ENCODE measurements at places on chromosomes 7 and 10.

- DNase-seq = no peak
These were observed 16.1 kb downstream of the TARP start for GRCh38 chr7:38257350-38257677.

GRCh38 chr10:131882590-131883451, 18.0 kb upstream of the PPP2R2D start:
- no peak for DNase-seq

DNA sequence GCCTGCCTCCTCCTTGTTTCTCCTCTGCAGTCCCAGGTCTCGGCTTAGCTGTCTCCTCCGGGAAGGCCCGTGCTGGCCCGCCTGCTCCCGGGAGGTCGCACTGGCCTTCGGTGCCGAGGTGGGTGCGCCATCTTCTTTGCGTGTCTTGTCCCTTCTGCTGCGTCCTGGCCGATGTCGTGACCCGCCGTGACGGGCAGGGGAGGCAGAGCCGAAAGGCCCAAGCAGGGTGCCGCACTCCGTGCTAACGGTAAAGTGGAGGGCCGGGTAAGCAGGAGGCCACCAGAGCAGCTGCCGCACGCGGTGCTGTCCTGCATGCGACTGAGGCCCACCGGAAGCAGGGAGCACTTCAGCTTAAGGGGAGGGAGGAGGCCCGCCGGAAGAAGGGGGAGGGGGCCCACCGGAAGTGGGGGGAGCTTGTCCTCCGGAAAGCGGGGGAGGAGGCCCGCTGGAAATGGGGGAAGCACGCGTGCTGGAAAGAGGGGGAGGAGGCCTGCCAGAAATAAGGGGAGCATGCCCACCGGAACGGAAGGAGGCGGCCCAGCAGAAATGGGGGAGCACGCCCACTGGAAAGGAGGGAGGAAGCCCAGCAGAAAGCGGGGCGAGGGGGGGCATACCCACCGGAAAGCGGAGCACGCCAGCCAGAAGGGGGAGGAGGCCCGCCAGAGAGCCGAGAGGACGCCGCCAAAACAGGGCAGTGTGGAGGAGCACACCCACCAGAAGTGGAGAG, 71.4 kb downstream of the PROSER2 start:
- no peak for DNase-seq

DNA sequence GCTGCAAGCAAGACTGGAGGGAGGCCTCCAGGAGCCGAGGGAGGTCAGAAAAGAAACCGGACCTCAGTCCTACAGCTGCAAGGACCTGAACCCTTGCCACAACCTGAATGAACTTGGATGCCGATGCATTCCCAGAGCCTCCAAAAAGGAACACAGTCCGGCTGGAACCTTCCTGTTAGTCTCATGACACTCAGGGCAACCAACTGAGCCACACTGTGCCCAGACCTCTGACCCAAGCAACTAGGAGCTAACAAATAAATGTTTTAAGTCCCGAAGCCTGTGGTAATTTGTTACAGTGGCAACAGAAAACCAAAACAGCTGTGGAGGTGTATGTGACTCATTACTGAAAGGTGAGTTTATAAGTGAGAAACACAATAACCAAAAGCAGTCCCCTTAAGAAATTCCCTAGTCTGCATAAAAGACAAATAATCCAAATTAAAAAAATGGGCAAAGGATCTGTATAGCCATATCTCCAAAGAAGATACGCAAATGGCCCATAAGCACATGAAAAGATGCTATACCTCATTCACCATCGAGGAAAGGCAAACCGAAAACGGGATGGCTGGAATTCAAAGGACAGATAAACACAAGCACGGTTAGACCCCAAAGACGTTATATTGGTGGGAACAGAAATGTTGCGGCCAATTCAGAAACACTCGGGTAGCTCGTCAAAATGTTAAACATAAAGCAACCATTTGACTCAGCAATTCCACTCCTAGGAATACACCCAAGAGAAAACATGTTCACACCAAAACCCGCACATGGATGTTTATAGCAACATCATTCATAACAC, 24.8 kb downstream of the GNA12 start:
- DNase-seq = no peak

- DNase-seq = no peak
These were observed 44.4 kb upstream of the COMMD3 start for GRCh38 chr10:22271786-22272185.

DNA sequence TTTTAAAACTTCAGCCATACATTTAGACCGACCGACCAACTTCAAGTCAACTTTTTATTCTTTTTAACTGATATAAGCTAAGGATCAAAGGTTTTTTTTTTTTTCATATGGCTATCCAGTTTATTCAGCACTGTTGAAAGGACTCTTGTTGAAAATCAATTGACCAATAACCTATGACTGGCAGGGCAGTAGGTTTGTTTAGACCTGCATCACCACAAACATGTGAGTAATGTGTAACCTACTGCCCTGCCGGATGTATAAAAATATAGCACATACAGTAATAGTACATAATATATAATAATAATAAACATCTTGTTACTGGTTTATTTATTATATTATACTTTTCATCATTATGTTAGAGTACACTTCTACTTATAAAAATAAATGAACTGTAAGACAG, 434.6 kb upstream of the SEMA3A start:
- DNase-seq = no peak

GRCh38 chr10:114352653-114353298, 51.5 kb downstream of the AFAP1L2 start:
- DNase-seq = no peak

DNA sequence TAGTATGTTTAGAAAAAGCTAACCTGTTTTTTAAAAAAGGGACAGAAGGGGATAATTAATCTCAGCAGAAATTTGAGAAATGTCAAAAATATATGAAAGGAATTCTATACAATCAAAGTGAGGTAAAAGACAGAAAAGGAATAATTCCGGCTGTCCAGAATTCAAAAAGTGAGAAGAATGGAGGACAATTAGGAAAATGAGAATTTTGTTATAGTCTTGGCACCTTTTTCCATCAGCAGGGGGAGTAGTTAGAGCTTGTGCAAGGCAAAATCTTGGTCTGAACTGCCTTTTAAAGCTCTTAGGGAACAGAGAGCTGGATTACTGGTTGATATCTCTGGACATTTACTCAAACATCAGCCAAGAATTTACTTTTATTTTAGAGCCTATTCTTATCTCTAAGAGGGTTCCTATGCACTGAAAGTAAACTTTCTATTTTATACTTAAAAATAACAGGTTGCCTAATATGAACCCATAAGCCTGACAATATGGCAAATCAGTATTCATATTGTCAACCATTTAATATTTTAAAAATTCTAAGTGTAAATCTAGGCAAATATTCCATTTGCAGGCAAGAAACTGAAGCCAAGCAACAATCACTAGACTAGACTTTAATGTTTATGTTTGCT, 185.6 kb downstream of the ANK3 start:
- DNase-seq = peak; percentile 35

DNA sequence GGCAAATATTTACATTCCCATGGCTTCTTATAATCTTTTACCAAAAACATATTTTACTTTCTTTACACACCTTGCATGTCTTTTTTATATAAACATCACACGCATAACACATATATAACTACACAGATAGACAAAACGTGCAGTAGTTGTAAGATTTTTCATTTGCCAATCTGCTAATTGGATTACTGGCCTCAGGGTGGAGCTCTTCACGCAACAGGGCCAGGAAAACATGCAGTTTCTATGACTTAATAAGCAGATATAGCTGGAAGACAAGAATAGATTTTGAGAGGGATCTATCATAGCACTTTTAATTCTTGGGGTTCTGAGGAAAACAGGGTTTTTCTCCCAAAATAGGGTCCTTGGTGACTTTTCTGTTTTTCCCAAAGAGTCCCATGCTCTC, 12.7 kb downstream of the ACADSB start:
- no peak for DNase-seq

DNA sequence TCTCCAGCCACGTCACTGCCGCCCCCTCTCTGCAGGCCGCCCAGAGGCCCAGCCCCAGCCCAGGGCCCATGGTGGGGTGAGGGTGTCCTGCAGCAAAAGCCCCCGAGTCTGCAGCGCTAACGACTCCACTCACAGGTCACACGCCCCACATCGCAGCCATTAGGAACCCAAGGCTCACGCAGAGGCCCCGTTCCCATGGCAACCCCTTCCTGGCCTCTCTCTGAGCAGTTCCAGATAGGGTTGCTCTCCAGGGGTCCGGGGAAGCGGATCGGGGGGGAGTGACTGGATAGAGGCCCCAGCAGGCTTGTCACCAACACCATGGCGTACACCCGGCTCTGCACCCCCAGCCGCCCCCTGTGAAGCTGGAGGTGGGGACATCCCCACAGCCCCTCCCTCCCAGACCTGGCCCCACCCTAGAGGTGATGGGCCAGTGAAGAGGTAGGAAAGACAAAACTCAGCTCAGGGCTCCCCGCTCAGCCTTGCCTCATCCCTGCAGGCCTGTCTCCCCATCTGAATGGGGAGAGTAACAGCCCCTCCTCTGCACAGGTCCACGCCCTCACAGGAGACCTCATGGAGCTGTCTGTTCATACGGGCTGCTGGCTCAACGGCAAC, 41.2 kb downstream of the TNRC18 start:
- peak; percentile 70 for DNase-seq

DNA sequence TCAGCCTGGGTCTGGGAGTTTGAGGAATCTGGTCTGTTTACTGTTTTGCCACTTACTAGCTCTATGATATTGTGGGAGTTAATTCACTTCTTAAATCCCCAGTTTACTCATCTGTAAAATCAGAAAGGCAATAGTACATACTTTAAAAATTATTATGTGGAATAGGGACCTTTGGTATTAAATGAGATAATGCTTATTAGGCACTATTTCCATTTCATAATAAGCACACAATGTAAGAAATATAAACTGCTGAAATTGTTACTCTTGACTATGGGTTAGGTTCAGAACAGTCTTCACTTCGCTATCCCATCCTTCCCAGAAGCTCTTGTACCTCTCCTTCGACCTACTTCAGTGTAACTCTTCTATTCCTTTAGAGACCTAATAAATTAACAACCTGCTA, 47.2 kb downstream of the AGK start:
- DNase-seq = no peak

- peak; percentile 63 for DNase-seq
These were observed 58.2 kb downstream of the LANCL2 start for GRCh38 chr7:55423277-55423711.

DNA sequence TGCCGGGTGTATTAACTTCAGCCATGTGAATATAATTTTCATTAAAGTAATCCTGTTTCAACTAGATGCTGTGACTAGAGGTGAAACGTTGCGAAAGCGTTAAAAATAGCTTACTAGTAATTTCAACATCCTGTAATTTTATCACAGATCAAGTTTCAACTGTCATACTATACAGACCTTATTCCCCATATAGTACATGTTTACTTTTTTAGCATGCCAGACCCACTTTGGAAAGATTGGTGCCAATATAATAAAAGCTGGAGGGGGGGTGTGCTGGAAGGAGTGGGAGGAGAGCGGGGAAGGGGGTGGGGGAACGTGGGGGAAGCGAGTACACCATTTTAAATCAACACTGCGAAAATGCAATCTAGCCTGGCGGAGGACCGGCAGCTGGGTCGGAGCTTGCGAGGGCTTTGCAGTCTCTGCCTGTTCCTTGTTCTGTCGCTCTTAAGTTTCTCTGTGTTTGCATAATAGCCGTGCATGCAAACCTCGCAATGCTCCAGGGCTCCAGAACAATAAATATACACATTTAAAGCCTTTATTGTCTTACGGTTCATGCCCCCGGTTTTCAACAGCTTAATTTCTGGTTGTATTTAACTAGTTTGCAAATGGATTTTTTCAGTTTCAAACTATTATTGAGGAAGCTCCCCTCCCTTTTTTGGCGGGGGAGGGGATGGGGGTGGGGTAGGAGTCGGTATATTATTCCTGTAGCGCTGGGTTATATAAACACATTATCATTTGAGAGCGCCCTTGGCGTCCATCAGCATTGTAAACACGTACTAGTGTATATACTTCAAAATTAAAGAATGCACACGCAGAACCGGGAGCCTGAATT, 1.3 kb upstream of the ARID5B start:
- peak; percentile 85 for DNase-seq

DNA sequence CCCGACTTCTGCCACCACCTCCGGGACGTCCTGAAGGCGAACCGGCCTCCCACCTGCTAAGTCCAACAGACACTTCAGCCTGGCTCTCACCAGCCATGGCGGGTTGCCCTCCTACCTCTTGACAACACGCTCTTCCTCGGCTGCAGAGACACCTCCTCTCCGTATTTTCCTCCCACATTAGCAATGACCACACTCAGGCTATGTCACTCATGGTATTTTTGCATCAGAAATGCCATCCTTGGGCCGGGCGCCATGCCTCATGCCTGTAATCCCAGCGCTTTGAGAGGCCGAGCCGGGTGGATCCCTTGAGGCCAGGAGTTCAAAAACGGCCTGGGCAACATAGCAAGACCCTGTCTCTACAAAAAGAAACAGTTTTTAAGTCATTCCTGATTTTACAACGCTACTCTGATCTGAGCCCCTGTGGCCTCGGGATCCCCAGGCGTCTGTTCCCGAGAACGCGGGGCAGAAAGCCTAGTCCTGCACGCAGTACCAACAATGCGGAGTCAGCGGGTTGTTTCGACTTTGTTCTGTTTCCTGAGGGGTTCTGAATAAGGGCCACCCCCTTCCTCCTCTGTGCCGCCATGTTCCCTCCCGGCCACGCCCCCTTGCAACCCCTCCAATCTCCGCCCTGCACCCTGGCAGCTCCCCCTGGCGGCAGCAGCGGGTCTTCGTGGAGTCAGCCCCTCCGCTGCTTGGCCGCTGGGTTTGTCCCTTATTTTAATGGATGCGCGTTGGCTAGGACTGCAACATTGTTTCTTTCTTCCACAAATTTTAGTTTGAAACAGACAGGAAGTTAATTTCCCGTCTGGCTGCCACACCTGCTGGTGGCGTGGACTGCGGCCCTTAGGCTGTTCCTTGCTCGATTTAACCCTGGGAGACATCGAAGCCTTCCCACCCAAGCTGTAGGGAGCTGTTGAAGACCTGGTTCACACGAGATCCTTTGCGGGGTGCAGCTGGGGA, 9.7 kb upstream of the ZFAND2A start:
- peak; percentile 54 for DNase-seq

GRCh38 chr10:71085689-71086438, 126.5 kb upstream of the UNC5B start:
- no peak for DNase-seq

GRCh38 chr7:143415742-143416397, 7.2 kb upstream of the EPHA1 start:
- DNase-seq = peak; percentile 28

DNA sequence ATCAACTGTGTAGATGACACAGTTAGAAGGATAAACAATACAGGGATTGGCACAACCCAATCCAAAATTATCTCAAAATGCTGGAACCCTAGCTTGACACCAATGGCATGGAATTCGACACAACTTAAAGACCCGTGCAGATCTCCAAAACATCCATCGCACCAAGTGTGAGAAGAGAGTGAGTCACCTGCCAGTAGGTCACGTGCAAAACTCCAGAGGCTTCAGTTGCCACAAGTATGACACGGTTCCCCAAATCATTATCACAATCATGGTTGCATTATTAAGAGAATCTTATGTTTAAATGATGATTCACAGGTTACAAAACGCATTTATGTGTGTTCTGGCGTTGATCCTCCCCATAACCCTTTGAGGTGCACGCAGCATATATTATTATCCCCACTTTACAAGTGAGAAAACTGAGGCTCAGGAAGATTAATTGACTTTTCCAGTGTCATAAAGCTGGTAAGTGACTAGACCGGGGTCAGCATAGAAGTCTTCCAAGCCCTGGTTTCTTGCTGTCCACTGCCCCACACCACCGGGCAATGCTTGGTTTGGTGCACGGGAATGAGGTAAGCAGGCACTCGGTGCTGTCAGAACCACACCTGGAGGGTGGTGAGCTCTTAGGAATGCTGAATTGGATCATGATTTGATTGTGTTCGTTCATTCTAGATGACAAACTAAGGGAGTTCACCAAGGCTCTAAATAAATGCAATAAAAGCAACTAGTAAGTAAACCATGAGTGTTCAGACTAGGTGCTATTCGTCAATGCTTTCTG, 23.6 kb upstream of the STK17A start:
- no peak for DNase-seq

- no peak for DNase-seq
These were observed 16.4 kb downstream of the IRF5 start for GRCh38 chr7:128954150-128954549.

Measured in fibroblast of skin of right quadriceps (primary cell).